Muscle of leg (tissue), 16 donors: ENCODE measurements at places on chromosomes 12 and 14.

DNA sequence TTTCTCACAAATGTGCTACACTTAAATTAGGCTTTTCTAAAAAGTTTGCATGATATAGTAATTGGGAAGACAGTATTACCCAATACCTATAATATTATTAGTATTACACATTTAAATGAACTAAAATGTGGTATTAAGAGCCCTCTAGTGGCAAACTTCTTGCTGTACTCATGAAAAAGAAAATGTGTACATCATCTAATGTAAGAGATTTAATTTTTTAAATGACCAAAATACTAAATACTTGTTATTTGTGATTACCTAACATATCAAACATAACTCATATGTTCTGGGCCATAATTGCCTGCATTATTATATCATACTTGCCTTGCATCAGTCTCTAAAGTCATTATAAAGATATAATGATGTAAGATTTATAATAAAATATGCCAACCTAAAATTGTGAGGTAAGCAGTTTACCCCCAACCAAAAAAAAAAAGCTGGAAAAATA is 64.2 kb downstream of the DNAI7 start:
- DNase-seq, result peak; percentile 51

DNA sequence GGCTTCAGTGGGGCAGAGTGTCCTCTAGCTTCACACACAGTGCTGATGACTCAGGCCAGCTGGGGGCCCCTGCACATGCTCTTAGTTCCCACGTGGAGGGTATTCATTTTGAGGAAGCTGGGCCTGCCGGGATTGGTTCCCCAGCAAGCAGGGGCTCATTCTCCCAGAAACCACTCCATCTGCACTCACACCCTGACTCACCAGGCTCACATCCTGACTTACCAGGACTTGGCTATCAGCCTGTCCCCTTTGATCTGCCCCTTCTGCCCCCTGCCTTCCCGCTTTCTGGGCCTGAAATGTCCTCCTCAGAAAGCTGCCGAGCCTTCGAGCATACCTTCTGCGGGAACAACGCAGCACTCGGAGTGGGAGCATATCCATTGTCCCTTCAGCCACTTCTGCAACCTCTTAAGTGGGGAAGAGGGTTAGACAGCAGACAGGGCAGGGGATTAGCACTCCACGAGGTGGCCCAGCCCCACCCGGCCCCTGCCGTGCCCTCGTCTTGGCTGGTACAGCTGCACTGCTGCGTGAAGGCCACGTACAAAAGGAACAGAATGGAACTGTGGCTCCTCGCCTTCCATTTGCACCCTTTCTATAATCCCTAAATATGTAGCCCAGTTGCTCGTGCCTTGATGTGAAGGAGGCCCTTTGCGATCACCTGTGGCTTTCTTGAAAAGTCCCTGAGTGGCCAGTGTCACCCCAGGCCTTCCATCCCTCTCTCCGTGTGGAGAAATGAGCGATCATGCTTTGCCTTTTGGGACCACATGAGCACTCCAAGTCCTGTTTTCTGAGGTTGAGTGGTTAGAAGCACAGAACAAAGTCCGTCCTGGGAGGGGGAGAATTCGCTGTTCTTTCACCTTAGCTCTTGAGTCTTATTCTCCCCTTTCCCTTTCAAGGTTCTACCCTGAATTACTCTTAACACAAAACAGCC is 26.1 kb downstream of the TPCN1 start:
- DNase-seq, result no peak

GRCh38 chr14:21704338-21704737 is 30.7 kb upstream of the OR4E1 start:
- DNase-seq, result no peak

DNA sequence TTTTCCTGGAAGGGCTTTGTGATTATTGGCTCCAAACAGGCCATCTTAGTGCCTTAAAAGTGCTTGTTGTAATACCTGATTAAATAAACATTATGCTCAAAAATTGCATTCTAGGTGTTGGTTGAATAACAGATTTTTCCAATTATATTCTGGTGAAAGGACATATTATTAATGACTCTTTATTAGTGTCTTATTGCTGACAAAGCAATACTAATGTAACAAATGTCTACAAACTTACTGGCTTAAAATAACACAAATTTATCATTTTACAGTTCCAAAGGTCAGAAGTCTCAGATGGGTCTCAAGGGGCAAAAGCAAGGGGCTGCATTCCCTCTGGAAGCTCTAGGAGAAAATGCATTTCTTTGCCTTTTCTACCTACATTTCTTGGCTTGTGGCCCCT is 86.9 kb upstream of the CPM start:
- no peak for DNase-seq

DNA sequence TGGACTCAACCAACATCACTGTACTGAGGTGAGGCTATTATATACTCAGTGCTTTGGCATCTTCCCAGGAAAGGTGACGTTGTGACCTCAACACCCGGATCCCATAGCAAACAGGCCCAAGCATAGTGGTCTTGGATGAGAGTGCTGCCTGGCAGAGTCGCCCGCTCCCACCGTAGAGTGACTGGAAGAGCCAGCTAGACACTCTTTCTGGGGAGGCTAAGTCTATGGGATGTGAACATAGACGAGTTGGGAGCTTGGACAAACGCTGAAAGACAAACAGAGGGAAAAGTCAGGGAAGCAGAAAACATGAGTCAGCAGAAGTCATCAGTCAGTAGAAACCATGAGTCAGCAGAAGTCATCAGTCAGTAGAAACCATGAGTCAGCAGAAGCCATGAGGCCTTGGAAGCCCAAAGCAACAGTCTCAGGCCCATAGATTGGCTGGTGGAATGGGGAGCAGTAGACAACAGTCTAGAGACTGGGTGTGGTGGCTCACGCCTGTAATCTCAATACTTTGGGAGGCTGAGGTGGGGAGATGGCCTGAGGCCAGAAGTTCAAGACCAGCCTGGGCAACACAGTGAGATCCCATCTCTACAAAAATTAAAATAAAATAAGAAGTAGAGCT is 66.4 kb upstream of the MAP1LC3B2 start:
- DNase-seq, result no peak

DNA sequence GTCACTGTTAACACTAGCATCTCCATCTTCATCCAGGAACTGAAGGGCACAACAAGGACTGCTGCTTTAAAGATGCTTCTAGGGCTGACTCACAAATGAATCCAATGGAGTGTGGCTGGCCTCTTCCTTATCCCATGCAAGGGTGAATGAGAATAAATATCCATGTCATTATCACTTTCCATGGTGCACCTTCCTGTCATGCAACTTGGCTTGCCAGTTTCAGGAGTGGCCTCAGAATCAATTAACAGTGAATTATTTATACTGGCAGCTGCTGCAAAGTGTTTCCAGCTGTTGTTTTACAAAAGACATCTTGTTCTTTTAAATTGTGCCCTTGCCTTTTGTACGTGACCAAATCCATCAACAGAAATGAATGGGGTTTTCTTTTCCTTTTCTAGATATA is 499.3 kb upstream of the TMEM132C start:
- no peak for DNase-seq
